ENCODE measurements at places on chromosomes 3 and 15.

DNA sequence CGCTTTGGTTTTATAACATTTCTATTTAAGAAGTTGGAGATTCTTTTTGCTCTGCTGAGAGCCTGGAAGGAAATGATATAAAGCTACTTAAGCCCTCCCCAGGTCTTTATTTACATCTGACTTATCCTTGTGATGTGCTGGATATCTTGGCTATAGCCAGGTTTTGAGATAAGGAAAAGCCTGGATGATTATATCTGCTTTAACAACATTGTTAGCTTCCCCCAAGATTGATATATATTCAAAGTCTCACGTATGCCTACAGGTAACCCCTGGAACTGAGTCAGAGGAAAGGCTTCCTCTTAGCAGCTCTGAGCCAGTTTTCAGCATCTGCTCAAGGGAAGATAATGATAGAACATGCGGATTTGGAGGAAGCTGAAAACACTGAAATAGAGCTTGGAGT is 61.5 kb upstream of the CRBN start:
- no peak for DNase-seq

- no peak for DNase-seq
Observed at GRCh38 chr15:44804298-44805046, 68.1 kb downstream of the TRIM69 start.

DNA sequence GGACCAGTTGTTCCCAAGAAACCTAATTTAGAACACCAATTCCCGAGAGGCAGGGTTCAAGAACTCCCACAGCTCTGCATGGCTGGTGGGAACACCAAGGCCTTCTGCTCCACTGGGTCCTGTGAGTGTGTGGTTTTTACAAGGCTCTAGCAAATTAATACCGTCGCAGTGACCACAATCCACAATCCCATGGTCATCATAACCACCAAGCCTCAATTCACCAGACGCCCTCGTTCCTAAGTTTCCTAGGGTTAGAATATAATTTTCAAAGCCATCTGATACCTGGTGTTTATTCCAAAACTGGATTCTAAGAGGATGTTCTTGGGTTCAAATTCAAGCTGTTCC is 114.9 kb upstream of the RPL32 start:
- DNase-seq = no peak

DNA sequence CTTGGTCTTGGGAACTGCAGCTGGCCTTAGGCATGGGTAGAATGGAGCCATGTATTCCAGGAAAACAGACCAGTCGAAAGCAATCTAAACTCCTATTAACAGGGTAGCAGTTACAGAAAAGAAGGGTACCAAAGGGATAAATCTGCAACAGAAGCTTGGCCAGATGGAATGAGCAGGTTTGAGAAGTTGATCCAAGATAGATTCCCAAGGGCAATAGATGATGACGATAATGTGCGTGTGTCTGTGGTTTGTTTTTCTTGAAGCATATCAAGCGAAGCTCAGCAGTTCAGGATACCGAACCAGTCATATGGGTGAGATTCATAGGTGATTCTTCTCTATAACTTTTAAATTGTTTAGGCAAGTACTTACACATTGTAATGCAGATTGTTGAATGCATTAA is 203.8 kb upstream of the SEMA6D start:
- DNase-seq = no peak

DNA sequence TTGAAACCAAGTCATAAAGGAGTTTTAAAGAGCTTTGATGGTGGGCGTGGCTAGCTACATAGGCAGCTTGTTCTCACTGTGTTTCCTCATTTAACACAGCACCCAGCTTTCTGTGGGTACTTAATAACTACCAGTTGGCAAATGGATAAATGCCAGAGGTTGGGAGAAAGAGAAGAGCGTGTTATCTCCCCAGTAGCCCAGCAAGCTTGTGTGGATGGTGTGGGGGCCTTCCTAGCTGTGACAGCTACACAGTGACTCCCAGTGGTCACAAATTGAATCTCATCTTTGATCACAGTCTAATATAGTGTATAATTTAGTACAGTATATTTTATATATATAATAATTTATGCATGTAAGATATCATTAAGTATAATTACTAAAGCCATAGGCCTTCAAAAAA is 984.1 kb downstream of the EPHA3 start:
- DNase-seq = peak; percentile 12

- DNase-seq = peak; percentile 58
Observed at GRCh38 chr3:192957441-192958021, 39.9 kb upstream of the MB21D2 start.

- no peak for DNase-seq
Observed at GRCh38 chr3:170766823-170767575, 103.0 kb downstream of the RPL22L1 start.

DNA sequence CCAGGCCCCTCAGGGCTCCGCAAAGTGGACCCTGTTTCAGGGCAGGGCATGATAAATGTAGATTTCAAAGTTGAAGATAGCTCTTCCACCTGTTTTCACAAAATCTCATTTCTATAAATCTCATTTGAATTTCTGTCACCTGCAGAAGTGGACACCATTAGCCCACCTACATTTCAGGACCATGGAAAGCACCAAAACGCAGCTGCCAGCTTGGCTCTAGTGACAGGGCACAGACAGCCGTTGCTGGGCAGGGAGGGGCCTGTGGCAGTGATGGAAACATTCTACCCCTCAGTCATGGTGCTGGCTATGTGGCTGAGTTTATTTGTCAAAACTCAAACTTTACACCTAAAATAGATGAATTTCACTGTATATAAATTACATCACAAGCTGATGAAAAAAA is 40.4 kb downstream of the PRR23E start:
- no peak for DNase-seq

DNA sequence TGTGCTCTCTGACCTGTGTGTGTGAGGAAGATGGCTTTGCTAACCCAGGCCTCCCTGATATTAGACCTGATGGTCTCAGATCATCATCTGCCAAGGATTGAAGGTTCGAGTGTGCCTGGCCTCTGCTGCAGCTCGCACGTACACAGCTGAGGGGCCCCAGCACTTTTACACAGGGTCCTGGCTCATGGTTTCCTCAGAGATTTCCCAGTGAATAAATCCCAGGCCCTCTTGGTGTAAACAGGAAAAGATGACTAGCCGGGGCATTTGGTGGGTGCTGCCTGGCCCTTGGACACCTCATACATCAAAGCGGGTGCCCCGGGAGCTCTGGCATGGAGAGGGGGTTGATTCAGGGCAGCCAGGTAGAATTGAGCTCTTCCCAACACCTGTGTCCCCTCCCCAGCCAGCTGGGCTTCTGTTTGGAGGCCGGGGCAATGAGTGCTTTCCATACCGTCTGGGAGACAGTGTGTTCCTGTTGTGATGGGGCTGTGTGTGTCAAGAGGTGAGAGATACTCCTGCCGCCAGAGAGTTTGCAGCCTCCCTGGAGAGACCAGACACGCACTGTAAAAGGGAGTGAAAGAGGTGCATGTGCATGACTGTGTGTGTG is 72.5 kb upstream of the TLE3 start:
- no peak for DNase-seq

DNA sequence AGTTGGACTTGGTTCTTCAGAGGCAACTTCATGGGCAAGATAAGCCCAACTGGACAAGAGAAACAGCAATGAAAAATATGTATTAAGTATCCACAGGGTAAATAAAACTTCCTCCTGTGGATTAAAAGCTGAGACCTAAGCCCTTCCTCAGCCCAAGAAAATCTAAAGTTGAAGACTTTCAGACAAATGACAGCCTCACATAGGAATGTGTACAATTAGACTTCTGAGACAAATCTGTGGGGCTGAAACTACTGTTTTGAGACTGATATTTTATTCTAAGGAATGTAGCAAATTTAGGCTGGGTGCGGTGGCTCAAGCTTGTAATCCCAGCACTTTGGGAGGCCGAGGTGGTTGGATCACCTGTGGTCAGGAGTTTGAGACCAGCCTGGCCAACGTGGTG is 74.2 kb upstream of the IL12A start:
- DNase-seq = no peak

DNA sequence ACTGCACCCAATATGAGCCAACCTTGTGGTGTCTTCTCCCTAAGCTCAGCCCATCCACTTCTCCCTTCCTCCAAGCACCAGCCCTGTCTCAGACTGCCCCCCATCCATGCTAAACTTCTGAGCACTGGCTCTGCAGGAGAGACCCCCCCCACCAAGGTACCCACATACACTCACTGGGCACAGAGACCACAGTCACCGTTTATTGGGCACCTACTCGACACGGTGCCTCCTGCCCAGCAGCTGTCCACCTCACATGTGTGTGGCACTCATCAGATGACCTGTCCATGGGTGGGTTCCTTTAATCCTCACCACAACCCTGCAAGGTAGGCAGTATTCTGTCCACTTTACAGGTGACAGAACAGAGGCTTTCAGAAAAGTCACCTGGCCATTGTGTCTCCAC is 22.3 kb upstream of the SFMBT1 start:
- no peak for DNase-seq

DNA sequence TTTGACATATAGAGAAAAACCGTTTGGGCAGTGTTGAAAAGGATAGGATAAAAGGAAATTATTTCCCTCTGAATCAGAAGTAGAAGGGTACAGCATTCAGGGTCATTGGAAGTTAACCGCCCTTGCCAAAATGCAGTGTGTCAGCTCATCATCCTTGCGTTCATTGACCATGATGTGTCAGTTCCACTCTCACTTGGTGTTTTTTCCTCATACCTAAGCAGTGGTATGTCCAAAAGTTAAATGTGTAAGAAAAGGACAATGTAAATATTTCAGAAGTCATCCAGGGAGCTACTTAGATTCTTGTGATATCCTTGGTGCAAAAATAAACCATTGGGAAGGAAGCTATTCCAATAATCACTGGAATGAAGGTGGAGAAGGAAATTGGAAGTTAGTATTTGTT is 50.7 kb downstream of the MAP6D1 start:
- peak; percentile 51 for DNase-seq

GRCh38 chr3:184600685-184601377 is 39.2 kb downstream of the EPHB3 start:
- DNase-seq = no peak

GRCh38 chr3:58507356-58508078 is 15.6 kb downstream of the KCTD6 start:
- no peak for DNase-seq

- no peak for DNase-seq
Observed at GRCh38 chr3:182912474-182912873, 67.9 kb downstream of the DCUN1D1 start.

- DNase-seq = no peak
Observed at GRCh38 chr3:105328338-105328730, 38.4 kb upstream of the ALCAM start.

GRCh38 chr3:31013090-31013489 is 118.6 kb upstream of the GADL1 start:
- DNase-seq = no peak

GRCh38 chr3:101281521-101282030 is 38.8 kb downstream of the IMPG2 start:
- no peak for DNase-seq

- no peak for DNase-seq
Observed at GRCh38 chr15:63630036-63630751, 33.0 kb downstream of the FBXL22 start.

- DNase-seq = no peak
Observed at GRCh38 chr3:123229145-123229544, 27.4 kb downstream of the SEC22A start.

GRCh38 chr3:171672124-171672523 is 138.2 kb downstream of the PLD1 start:
- DNase-seq = no peak

DNA sequence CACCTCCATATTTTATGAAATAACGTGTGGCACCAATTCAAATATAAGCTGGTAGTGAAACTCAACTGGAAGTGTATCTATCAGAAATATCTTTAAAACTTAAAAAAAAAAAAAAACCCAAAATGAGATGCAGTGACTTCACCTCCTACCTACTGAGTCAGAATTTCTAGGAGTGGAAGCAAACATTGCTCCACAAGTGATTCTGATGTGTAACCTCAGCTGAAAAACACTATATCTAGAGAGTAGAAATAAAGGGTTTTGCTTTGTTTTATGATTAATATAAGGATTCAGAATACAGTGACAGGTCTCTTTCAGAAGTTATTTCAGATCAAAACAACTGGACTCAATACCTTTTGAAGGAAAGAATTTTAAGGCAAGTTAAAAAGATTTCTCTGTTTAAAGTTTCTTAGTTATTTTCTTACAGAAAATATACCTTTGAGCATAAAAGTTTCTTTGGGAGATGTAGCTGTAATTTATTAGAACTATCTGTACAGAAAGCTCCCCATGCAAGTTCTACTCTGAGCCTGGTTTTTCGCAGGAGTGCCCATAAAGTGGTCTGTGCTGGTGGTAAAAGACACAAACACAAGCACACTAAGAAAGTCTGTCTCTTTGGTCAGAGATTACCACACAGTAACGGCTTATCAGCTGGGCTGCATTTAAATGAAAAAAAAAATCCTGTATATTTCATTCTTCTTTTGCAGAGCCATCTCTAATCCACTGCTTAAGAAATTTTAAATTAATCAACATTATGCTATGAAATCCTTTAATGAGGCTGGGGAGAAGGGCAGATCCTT is 59.9 kb upstream of the PPIB start:
- no peak for DNase-seq

GRCh38 chr3:53672981-53673380 is 173.2 kb downstream of the CHDH start:
- DNase-seq = no peak

- no peak for DNase-seq
Observed at GRCh38 chr3:148102156-148102555, 595.5 kb upstream of the AGTR1 start.

GRCh38 chr3:146544929-146545528 is 622 bp upstream of the PLSCR1 start:
- DNase-seq = no peak

GRCh38 chr3:151814588-151814987 is 672 bp downstream of the AADAC start:
- no peak for DNase-seq

DNA sequence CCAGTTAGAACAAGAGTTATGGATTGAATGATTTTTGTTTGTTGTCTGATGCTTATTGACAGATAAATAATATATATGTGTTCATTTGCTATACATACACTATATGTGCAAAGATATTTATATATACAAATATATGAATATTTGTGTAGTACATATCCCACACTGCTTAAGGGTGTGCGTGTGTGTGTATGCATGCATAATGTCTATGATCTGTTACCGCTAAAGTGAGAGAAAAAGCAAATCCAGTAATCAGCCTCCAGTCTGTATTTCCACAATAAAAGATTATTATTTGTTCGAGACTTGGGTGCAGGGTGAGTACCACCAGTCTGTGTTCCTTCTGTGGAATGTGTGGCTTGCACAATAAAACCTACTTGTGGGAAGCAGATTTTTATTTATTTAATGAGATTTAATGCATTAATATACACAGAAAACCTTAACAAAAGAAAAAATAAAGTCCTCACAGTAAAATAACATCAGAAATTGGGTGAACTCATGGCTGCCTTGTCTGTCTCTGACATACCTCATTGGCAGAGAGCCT is 366.0 kb upstream of the TBL1XR1 start:
- no peak for DNase-seq

- DNase-seq = no peak
Observed at GRCh38 chr3:44077267-44077666, 164.4 kb upstream of the TOPAZ1 start.

GRCh38 chr3:194431554-194431953 is 32.5 kb upstream of the GP5 start:
- DNase-seq = no peak
